ENCODE measurements at places on chromosomes 5 and 9.

- DNase-seq: no peak
These were observed 4.5 kb upstream of the GPR21 start for GRCh38 chr9:123028973-123029372.

DNA sequence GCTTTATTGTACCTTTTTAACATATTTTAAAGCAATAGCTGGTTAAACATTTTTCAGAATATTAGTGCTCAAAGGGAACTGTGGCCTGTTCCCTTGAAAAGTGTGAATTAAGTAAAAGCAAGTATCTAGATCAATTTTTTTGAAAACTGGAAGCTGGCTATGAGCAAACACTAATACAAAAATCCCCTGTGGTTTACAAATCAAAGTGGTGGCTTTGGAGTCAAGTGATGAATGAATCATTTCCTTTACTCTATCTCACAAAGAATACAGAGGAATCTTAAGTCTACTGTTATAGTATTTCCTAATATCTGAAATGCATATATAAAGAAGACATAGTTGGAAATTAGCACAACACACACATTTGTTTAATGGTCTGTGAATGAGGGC lies 212.4 kb upstream of the C9orf72 start:
- no peak for DNase-seq

GRCh38 chr5:96963267-96963666 lies 27.4 kb downstream of the LNPEP start:
- no peak for DNase-seq

DNA sequence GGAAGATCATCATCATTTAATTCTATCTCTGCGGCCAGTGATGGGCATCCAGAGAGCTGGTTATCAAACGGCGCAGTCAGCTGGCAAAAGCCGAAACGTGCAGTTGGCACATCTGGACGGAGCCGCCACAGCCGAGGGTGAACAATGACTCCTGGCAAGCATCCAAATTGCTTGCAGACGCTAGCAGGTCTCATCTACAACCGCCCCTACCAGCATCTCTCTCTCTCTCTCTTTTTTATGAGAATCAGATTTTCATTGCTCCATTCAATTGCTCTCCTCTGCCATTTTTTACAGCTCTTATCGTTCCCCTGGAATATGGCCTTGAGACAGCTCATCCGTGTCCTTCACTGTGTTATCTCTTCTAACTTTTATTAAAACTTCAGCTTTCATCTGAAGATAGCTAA lies 165.2 kb downstream of the MAPKAP1 start:
- no peak for DNase-seq

- no peak for DNase-seq
These were observed 924 bp upstream of the NEURL1B start for GRCh38 chr5:172640139-172640538.

Data from activated CD4-positive, alpha-beta T cell treated with anti-CD3 and anti-CD28 coated beads, Interleukin-2, amount 50 U/mL, for 4 hours (primary cell).